ENCODE measurements at places on chromosomes 11 and 22.

DNA sequence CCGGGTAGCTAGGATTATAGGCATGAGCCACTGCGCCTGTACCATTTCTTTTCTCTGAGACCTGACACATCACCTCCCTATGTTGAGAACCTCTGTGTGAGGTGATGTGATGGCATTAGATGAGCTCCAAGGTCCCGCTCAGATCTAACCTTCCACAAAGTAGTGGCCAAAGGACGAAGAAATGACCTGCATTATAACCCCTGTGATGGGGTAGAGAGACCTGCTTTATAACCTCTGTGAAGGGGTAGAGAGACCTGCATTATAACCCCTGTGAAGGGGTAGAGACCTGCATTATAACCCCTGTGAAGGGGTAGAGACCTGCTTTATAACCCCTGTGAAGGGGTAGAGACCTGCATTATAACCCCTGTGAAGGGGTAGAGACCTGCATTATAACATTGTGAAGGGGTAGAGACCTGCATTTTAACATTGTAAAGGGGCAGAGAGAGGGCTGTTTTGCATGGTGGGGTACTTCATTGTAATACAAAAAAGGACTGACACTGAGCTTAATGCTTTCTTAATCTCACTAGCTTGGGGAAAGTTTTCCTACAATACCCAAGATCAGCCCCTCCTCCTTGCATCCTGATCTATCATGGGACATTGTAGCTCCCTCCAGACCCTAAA lies 8.5 kb downstream of the MIEF1 start:
- no peak for DNase-seq

DNA sequence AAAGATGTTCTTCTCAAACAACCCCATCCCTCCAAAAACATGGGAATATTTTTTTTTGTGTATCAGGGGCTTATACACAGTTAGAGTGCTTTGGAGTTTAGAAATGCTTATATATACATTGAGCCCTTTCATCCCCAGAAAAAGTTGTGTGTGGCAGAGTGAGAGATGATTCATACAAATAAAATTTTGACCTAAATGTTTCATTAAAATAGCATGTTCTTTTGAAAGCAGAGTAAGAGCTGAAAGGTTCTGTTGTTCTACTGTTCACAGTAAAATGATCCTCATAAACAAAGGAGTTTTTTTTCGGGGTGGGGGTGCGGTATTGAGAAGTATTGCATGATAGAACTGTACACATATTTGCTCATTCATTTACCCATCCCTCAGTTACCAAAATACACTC lies 512.4 kb downstream of the DLG2 start:
- DNase-seq, result peak; percentile 61

DNA sequence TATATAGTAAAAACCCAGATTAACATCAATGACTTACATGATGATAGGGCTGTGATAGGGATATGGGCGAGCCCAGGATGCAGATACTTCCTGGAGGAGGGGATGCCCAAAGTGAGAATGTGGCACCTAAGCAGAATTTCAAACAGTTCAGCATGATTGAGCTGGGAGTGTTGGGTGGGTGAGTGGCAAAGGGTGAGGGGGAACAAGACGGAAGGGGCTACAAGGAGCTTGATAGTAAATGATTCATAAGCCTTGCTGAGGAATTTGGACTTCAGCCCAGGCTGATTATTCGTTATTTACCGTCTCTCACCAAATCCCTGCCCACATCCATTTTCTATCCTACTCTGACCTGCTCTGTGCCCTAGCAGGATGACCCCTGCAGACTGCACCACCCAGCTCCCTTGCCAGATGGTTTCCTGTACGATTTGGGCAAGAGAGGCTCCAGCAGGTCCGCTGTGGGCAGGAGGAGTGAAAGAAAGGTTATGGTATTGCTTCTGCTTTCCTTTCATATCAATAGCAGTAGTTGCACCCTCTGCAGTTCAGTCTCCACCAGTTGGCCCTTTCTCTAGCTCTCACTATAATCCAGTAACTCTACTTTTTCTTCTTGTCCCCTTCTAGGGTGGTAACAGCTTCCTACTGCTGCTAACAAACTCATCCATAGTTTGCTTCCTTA lies 30.3 kb upstream of the SIK2 start:
- peak; percentile 56 for DNase-seq

DNA sequence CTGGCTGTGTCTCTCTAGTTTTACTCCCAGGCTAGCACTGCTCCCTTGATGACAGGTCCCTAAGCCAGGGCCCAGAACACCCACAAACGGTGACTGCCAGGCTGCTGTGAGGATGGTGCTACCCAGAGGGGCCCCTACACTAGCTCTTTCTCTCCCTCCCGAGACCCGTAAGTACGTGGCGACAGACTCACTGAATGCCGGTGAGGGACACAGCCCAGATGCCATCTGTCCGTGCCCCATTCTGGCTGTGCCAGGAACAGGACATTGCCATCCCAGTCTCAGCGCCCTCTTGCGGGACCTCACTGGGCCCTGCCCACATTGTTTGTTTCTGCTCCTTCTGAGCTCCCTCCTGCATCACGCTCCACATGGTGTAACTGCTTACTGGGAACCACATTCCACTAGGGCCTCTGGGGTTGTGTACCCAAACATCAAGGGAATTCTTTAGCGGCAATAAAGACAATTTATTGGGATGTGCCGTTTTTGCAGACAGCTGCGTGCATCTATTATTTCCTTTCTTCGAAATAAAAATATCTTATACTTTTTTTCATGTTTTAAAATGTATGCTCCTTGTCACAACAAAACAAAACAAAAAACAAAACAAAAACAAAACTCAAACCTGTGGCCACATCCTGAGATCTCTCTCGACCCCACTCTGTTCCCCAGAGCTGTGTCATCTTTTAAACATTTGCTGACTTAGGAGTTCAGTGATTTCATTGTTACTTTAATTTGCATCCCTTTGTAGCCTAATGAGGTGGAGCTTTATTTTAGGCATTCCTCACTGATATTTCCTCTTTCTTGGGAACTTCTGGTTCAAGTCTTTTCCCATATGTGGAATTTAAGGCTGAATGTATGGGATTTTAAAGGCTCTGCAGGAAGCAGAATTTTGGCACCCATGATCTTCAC lies 4.4 kb upstream of the TPCN2 start:
- peak; percentile 84 for DNase-seq

GRCh38 chr11:70378506-70379134 lies 19.7 kb upstream of the CTTN start:
- DNase-seq, result no peak

GRCh38 chr11:59225017-59225416 lies 12.3 kb upstream of the MPEG1 start:
- no peak for DNase-seq

GRCh38 chr22:38733329-38733723 lies 22.5 kb downstream of the SUN2 start:
- peak; percentile 19 for DNase-seq

DNA sequence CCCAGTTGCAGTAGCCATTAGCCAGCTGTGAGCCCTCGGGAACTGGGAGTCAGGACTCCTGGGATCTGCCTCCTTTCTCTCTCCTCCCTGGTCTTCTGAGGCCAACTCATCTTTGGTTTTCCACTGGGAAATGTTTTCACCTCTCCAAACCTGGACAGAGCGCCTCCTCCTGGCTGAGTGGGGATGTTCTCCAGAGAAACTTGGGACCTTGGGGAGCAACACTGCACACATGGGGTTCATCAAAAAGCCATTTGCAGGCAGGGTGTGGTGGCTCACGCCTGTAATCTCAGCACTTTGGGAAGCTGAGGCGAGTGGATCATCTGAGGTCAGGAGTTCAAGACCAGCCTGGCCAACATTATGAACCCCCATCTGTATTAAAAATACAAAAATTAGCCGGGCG lies 145.4 kb downstream of the NECTIN1 start:
- no peak for DNase-seq

- peak; percentile 66 for DNase-seq
Measured at GRCh38 chr11:35168671-35169070, 29.7 kb downstream of the CD44 start.

DNA sequence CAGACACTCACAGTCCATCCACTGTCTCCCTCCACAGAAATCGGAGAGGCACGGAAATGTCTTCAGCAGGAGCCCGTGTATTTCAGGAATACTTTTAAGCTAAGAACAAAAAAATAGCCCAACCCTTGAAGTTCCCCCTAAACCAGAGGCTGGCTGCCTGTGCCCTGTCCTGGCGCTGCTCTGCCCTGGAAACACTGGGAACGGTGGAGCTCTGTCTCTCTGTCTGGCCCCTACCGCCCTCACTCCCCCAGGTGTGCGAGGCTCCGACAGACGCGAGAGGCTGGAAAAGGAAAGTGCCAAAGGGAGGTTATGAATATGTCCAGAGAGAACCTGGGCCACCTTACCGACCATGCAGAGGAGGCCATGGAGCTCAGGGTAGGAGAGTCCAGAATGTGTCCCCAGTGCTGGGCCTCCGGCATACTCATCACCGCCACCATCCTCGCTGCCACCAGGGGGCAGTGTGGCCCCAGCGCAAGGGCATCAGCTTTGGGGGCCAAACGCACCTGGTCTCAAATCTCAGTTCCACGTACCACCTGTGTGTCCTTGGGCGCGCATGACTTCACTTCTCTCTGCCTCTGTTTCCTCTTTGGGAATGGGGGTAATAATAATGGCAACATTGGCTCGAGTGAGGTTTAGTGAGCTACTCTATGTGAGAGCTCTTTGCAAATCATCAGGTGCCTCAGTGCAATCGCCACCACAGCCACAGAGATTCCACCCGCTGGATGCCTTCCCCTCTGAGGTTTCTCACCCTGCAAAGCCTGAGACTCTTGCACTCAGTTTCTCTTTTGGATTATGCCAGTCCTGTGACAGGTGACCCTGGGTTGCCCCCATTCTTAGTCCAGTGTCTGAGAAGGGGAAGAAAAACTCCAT lies 10.4 kb upstream of the SLCO2B1 start:
- peak; percentile 32 for DNase-seq

GRCh38 chr11:37449146-37449545 lies 851.1 kb upstream of the RAG2 start:
- DNase-seq, result peak; percentile 67

DNA sequence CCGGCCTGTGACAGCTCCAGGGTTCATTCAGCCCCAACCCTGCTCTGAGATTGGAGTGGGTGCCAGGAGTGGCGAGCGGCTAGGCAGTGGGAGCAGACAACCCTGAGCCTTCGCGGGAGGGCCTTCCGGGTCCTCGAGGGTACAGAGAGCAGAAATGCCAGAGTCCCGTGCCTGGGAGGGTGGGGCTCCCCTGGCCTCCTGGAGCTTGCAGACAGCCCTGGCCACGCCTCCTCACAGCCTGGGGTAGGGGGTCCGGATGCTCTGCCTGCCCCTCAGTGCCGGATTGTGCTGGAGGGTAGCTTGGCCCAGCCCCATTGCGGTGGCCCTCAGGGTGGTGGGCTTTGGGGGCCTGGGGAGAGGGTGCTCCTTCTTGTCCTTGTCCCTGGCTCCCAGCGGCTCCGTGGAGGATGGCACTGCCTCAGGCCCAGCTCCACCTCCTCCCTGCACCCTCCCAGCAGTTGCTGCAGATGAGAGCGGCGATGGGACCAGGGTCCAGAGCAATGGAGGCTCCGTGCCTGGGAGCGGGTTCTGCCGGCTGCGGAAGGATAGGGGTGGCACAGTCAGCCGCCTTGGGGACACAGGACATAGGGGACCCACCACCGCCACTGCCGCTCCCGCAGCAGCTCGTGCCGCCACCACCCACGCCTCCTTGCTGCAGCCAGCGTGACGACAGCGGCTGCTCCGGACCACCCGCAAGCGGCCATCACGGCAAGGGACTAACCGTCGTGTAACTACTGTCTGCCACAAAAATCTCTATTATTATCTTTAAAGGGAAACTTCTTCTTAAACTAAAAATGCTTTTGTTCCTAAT lies 34.9 kb upstream of the OR10G7 start:
- peak; percentile 12 for DNase-seq

- peak; percentile 9 for DNase-seq
Measured at GRCh38 chr22:38655519-38656255, 505 bp downstream of the FAM227A start.

DNA sequence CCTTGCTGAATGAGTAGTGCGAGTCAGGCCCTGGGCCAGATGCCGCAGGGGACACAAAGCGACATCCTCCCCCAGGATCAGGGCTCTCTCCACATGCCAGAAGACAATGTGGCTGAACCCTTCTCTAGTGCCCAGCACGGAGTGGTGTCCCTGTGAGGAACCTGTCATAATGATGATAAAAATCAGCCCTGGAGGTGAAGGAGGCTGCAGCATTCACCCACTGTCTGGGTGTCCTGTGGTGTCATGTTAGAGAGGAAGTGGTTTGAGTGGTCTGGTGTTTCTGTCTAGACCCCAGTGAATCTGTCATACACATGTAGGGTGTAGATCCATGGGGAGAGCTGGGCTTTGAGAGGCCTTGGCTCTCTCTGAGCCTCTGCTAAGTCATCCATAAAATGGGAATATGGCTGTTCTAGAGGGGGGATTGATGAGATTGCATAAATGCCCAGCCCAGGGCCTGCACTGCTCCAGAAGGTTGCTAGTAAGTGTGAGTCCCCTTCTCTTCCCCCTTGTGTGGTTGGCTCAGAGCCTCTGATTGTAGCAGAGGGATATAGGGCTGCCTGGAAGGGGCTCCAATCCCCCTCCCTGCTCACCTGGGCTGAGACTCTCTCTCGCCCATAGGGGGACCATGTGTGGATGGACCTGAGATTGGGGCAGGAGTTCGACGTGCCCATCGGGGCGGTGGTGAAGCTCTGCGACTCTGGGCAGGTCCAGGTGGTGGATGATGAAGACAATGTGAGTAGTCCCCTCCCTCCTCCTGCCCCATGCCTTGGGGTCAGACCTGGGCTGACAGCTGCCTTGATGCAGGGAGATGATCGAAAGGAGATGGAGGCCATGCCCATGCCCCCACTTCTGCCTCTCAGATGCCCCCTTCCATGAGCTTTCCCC lies 14.3 kb downstream of the MYO7A start:
- no peak for DNase-seq

DNA sequence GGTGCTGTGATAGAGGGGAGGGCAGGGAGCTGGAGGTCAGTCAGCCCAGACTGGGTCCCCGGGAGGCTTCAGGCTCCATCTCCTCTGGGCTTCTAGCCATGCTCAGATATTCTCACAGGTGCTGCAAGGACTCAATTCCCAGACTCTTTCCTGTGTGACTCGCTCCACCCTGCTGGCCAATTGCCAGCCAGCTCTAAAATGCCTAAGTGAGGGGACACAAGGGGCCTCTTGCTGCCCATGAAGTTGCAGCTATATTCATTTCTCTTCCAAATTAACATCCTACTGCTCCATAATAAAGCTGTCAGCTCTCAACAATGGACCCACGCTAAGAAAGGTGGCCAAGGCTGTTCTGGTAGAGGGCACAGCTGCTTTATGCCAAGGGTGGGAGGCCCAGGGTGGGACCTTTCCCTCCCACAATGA lies 101.5 kb downstream of the PLEKHA7 start:
- no peak for DNase-seq

- DNase-seq, result peak; percentile 97
Measured at GRCh38 chr22:35961480-35962295, 66.9 kb downstream of the RBFOX2 start.

DNA sequence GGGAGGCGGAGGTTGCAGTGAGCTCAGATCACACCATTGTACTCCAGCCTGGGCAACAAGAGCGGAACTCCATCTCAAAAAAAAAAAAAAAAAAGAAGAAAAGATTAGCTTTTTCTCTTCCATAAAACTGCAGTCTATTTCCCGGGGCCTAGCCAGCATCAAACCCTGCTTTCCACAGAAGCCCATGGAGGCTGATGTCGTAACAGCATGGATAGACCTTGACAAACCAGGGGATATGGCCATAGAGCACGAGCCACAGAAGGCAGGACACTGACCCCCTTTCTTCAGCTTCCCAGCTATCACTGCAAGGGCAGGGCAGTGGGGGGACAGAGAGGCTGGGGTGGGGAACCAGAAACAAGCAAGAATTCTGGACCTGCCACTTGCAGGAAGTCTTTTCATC lies 21.5 kb downstream of the HPS4 start:
- DNase-seq, result no peak

All from fibroblast of skin of right biceps (primary cell).